AG09309 (cell line): ENCODE measurements at places on chromosomes 3 and 15.

DNA sequence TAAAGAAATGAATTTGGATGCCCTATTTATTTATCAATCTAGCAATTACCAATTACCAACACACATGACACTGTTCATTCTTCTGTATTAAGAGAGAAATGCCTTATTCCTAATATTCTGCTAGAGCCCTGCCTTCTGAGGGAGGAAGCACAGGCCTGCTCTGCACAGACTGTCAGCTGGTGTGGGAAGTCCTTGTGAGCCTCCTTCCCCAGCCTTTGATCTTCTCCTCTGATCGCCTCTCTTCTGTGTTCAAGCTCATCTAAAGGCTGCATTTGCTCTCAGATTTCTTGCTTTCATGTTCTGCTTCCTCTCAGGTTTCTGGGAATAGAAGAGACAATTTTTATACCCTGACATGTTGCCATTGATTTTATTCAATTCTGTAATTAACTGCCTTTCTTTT, 290.6 kb upstream of the UMPS start:
- no peak for DNase-seq

- no peak for DNase-seq
Measured at GRCh38 chr15:95684126-95684525, 646.4 kb upstream of the NR2F2 start.

DNA sequence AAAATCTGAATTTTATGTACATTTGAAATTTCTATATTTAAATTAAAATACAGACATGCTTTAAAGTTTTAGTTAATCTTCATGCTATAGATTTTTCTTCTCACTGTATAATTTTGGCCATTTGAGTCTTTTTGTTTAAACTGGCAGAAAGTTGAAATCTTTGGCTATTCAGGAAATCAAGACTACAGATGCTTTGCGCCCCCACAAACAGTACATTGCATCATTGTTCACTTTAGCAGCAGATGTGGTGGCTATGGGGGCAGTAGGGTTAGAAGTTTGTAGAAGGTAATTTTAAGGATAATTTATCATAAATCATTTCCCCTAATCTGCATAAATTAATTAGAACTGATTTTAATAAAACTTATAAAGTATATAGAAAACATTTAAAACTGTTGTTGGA, 20.9 kb downstream of the SPPL2A start:
- no peak for DNase-seq

GRCh38 chr3:126528800-126529541, 5.0 kb downstream of the CHST13 start:
- peak; percentile 14 for DNase-seq

GRCh38 chr3:124586126-124587052, 143.9 kb upstream of the UMPS start:
- DNase-seq, result no peak

- DNase-seq, result no peak
Measured at GRCh38 chr15:89345248-89345647, 10.6 kb upstream of the POLG start.

- peak; percentile 68 for DNase-seq
Measured at GRCh38 chr3:56796202-56796601, 5.5 kb downstream of the ARHGEF3 start.

DNA sequence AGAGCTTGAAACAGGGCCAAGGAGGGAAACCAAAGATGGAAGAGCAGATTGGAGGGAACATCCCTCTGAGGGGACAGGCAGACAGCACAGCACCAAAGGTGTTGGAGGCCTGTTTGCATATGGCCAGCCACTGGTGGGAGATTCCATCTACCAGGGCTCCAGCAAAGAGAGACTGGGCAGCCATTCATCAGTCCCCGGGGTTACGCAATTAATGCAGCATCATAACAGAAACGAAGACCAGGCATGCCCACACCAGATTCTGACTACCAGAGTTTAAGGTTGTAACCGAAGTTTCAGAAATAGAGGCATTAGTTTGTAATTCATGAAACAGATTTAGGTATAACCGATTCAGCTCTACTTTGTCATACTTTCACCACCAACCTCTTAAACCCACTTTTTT, 58.1 kb downstream of the COL8A1 start:
- DNase-seq, result no peak
